ENCODE measurements at places on chromosomes 4 and X.

- no peak for DNase-seq
These were observed 76.0 kb downstream of the ABLIM2 start for GRCh38 chr4:8082517-8083055.

- DNase-seq, result no peak
These were observed 99.6 kb upstream of the SORBS2 start for GRCh38 chr4:185911556-185912064.

DNA sequence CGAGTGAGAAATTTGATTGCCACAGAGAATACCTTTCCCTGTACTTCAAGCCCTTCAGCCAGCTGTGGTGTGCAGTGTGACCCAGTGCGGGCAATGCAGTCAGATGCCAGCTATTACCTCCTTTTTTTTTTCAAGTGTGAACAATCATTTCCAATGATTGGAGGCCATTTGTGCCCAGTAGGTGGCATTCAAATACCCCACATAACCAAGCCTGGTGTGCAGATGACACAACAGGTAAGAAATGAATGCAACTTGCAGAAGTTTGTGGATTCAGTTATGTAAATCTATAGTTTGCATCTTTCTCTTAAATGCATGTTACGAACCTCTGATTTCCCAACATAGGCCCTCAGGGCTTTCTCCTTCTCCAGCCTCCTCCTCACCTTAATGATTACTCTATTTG lies 98.0 kb downstream of the CLCN4 start:
- DNase-seq, result no peak

DNA sequence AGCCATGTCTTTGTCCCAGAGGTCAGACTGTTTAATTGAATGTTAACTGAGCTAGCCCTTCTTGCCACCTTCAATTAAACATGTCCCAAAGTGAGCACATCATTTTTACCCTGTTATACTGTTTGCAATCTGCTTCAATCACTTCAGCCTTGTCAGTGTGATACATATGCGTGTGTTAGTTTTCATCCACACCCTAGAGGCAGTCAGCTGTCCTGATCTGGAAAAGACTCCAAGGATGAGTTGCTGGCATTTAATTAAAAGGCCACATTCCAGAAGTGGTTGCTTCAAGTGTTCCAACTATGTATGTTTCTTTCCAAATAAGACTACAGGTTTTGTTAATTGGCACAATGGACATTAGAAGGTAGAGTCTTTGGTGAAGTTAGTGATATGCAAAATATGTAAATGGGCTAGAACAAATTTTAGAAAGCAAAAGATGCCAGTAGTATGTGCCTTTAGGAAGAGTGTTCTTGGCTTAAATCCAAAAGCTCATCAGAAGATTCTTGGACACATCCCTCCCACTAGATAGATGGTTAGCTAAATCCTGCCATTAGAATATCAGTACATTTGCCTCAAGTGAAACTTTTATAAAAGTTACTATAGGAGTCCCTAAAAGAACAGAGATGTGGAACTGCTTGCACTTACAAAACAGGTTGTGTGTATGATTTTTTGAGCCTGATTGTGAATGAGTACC lies 79.5 kb upstream of the SLIT2 start:
- no peak for DNase-seq

- DNase-seq, result no peak
These were observed 48.4 kb downstream of the PRKG2 start for GRCh38 chr4:81166458-81167160.

- DNase-seq, result no peak
These were observed 35.8 kb downstream of the CLDN22 start for GRCh38 chr4:183284258-183284785.

GRCh38 chr4:2337131-2337723 lies 75.3 kb upstream of the MXD4 start:
- DNase-seq, result no peak

- no peak for DNase-seq
These were observed 2651.6 kb downstream of the ARAP2 start for GRCh38 chr4:33592701-33593100.

DNA sequence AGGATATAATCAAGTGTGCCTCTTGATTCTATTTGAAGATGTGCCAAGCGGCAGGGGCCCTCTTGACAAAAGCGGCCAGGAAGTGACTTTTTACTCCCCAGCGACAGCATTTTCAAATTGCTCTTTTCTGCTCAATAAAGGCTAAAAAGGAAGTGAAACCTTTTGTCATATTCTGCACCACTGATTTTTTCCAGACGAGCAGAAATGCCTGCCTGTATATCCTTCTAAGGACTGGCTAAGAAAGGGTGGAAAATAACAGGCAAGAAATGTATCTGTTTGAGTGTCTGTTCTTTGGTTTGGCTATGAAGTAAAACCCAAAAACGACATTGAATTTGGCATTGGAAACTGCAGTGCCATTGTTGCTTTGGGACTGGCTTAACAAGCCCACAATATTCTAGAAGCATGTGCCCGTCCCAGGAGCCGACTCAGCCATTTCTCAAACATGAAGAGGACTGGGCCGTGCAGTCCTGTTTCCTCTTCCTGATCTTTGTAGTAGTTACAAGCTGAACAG lies 25.4 kb downstream of the TMSB4X start:
- DNase-seq, result no peak

GRCh38 chr4:124437853-124438495 lies 274.6 kb downstream of the ANKRD50 start:
- no peak for DNase-seq

- DNase-seq, result no peak
These were observed 52.9 kb downstream of the NSG1 start for GRCh38 chr4:4439782-4440181.

DNA sequence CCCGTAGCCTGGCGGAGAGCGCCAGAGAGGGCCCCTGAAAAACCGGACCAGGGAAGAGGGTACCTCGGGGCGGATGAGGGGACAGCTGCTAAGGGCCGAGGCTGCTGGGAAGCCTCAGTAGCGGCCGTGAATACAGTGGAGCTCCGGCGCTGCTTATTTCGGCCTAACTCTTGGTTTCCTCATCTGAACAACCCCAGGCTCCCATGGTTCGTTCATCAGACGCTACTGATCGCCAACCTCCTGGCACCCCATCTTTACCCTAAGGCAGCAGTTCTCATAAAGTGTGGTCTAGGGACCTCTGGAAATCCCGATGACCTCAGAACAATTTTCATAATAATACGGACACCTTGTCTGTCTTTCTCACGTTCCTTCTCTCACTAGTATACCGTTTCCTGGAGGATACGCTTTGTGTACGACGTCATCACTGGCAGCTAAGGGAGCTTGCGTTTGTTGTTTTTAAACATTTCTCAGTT lies 645 bp upstream of the RAB28 start:
- DNase-seq, result no peak

DNA sequence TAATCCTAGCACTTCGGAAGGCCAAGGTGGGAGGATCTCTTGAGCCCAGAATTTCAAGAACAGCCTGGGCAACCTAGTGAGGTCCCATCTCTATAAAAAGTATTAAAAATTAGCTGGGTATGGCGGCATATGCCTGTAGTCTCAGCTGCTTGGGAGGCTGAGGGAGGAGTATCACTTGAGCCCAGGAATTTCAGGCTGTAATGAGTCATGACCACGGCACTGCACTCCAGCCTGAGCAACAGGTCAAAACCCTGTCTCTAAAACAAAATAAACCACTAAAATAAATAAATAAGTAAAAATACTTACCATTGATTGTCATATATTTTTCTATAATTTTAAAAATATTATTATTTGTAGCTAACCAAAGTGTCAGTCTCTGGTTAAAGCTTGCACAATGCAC lies 315.6 kb upstream of the SMIM31 start:
- no peak for DNase-seq

GRCh38 chrX:116238567-116239255 lies 68.2 kb downstream of the AGTR2 start:
- no peak for DNase-seq

DNA sequence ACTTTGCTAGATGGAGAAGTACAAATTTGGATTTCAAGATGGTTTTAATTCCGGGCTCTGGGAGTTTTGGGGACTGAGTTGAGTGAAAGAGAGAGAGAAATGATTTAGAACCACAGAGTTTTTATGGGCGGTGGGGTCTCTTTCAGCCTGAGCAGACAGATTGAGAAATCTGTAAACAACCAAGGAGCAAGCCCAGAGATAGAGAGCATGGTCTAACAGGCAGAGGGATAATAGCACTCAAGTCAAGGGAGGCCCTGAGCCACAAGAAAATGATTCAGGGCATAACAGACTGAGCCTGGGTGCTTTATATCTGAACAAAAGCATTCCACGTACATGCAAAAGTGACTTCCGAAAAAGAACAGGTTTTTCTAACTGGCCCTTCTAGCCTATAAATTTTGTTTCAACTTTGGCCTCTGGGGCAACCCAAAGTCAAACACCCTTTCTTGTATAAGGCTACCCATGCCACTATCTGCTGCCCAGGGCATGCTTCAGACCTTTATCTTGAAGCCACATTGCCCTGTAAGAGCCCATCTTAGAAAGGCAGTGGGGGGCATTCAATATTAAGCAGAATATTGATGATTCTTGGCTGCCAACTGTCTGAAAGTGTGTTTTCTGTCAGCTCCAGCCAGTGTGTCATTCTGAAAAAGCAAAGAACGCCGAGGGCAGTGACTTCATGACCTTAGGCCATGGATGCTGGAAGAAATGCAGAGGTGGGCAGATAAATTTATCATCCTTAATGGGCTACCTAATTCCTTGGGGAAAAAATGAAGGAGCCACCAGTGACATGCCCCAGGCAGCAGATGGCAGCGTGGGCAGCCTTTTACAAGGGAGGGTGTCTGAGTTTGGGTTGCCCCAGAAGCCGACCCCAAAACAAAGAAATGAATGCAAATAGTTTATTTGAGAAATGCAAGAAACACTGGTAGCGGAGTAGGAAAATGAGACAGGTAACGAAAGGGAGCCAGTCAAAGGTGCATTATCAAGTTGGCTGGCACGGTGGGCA lies 637.6 kb downstream of the MID1IP1 start:
- DNase-seq, result no peak

DNA sequence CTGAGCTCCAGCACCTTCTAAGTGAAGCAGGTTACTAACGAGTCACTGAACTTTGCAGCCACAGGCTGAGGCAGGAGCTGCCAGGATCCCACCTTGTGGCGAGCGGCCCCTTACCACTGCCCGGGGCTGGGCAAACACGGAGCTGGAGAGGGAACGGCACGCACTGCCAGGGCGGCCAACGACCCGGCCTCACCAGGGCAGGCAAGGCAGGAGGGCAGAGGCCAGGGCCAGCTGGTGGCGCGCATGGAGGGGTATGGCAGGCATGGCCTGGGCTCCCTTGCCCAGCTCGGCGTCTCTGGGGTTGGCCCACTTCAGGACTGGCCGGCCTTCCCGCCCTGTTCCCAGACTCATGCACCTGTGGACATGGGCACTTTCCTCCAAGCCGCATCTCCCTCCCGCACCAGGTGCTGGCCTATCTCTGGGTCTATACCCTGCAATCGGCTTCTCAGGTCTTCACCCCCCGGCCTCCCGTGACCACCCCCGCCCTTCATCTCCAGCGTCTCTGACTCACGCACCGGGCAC lies 64.9 kb downstream of the FAM53A start:
- no peak for DNase-seq

- no peak for DNase-seq
These were observed 40.3 kb downstream of the ATP11C start for GRCh38 chrX:139892512-139892911.

DNA sequence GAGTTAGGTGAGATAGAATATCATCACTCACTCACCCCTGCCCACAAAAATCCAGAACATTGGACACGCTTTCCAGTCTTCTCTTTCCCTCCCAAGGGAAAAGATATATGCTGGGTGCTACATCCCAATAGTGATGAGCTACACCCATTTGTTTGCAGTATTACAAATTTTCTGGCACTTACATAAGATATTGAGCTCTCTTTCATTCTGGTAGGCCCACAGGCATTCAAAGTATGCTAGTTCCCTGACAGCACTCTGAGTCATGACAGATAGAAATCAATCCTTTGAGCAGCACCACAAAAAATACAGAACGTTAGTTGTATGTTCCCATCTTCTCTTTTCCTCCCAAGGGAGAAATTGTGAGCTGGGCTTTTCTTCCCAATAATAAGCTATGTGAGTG lies 477.6 kb upstream of the GRID2 start:
- DNase-seq, result no peak

DNA sequence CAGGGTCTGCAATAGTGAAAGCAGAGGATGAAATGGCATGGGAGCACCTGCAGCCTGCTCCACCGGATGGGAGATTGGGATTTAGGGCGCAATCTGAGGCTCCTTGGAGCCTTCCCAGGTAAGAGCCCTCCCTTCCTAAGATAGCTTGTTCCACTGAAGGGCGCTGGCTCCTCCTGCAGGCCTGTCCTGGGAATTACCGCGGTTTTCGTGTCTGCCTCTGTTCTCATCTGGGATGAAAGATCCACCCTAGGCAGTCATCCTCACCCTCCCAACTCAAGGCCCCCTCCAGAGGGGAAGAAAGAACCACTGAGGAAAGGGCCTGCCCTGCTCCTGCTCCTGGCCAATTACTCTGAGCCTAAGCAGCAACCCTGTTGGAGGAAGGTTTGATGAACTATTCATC lies 547.5 kb downstream of the SMARCA1 start:
- DNase-seq, result no peak

DNA sequence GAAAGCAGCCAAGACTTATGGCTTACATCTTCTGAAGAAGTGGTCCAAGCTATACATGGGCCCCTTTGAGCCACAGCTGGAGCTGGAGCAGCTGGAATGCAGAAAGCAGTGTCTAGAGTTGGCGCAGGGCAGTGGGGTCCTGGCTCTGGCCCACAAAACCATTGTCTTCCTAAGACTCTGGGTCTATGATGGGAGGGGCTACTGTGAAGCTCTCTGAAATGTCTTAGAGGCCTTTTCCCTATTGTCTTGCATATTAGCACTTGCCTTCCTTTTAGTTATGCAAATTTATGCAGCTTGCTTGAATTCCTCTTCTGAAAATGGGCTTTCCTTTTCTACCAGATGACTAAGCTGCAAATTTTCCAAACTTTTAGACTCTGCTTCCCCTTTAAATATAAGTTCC lies 15.3 kb downstream of the NPY1R start:
- DNase-seq, result no peak

DNA sequence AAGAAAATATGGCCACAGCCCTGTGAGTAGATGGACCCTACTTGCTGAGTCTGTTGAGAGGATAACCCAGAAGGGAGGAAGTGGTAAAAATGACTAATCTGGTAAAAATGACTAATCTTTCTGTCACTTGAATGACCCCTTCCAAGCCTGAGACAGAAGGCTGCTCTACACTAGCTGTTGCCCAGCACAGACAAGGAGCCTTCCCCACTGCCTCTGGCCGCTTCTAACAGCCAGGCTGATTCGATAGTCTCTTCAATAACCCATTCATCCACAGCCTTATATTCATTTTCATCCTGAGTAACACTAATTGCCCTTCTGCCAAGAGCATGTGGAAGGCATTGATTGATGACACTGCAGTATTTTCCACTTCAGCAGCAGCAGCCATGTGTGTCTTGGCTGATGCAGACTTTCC lies 18.4 kb downstream of the MAGEB17 start:
- DNase-seq, result no peak

- DNase-seq, result no peak
These were observed 3.5 kb upstream of the XG start for GRCh38 chrX:2748171-2748814.

- no peak for DNase-seq
These were observed 715.5 kb downstream of the DMD start for GRCh38 chrX:32495855-32496254.

DNA sequence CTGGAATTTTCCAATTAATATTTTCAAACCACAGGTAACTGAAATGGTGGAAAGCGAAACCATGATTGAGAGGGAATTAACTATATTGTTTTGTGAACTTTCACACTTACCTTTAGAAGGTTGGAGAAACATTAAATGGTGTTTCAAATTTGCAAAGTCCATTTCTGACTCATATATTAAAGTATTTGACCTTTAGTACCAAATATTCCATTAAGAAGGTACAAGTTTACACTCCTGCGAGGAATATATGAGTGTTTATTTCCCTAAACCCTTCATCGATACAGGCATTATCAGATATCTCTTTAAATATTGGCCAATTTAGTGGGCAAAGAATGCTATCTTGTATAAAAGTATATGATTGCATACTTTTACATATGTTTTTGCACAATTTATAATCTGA lies 44.1 kb upstream of the NPNT start:
- DNase-seq, result no peak

Data from stimulated activated CD4-positive, alpha-beta T cell treated with anti-CD3 and anti-CD28 coated beads, TNF-alpha, amount 100 ng/mL, for 24 hours (primary cell).